ENCODE measurements at places on chromosomes 4 and X.

GRCh38 chrX:100120956-100121355, 289.1 kb downstream of the PCDH19 start:
- no peak for DNase-seq

DNA sequence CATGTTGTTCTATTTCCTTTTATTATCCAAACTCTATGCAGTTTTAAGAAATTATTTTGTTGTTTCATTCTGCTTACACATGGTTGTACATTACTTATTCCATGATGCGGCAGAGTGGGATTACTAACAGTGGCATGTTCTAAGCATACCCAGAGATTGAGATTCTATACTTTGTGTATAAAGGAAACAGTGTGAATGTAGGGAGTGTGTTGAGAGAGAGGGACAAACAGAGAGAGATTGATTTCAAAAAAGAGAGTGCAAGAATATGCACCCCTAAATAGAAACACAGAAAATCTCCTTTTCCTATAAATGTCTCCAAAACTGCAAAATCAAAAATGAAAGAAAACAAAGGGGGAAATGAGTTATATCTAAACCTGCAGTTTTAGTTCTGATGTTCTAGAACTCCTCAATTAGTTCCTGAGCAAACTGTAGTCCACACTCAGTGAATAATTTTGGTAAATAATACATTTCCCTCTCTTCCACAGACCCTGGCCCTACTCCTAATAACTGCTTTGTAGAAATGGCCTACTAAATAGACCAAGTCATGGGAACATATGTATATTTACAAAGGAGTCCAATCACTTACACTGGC, 31.0 kb downstream of the SLC9B1 start:
- no peak for DNase-seq

- DNase-seq = no peak
These were observed 10.7 kb upstream of the FBXL5 start for GRCh38 chr4:15665753-15666365.

GRCh38 chr4:57109411-57109846, 756 bp downstream of the IGFBP7 start:
- no peak for DNase-seq

DNA sequence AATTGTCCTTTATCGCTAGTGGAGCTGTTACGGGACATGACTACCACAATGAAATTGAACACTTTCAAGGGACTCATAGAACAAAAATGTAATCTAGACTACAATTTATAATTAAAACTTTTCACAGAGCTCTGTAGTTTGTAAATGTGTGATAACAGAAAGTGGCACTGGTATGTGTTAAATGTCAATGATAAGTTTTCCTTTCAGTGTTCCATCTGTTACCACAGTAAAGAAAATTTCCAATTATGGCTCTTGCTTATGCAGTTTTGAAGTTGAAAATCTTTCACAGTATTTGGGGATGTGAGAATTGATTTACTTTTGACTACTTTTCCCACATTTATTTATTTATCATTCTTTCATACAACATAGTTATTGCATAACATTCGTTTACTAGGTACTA, 40.1 kb upstream of the GUCY1A1 start:
- DNase-seq = no peak

DNA sequence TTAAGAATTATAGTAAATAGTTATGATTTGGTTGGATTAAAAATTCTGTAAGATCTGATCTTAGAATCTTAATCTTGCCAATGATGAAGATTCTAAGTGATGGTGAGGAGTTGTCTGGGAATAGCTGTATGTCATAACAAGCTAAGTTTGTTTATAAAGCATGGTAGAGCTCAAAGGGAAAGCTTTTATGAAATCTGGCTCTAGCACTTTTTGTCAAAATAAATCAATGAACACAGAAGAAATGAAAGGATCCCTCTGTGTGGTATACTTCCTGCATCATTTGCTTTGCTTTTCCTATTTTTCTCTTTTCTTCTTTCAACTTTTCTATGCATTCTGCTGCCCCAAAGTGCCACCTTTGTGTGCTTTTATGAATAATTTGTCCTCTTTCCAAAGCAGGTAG, 193.5 kb upstream of the FAT1 start:
- DNase-seq = no peak

DNA sequence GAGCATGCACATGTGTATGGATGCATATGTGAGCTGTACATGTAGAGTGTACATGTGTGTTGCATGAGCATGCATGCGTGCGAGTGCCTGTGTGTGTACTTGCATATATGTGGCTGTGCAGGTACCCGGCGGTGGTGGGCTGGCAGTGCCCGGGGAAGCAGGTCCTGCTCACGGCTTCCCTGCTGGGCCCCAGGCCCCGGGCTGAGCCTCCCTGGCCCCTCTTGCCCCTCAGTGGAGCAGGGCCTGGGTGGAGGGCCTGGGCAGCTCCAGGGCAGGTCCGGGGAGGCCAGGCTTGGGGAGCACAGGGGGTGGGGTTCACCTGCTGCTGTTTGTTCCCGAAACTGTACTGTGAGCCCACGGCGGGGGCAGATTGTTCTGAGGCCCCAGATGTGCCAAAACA, 9.4 kb downstream of the NAT8L start:
- no peak for DNase-seq

GRCh38 chrX:74779175-74779574, 146.1 kb downstream of the NEXMIF start:
- no peak for DNase-seq

GRCh38 chr4:124936427-124936826, 223.9 kb upstream of the ANKRD50 start:
- DNase-seq = no peak
